ENCODE measurements at places on chromosomes 11 and 22. TPM values are rescaled to one million over a fixed set of nuclear protein-coding genes. Genes with fewer than 3 reads are reported as not detected.

POU2AF2 gene
- not detected for total RNA-seq

DNA sequence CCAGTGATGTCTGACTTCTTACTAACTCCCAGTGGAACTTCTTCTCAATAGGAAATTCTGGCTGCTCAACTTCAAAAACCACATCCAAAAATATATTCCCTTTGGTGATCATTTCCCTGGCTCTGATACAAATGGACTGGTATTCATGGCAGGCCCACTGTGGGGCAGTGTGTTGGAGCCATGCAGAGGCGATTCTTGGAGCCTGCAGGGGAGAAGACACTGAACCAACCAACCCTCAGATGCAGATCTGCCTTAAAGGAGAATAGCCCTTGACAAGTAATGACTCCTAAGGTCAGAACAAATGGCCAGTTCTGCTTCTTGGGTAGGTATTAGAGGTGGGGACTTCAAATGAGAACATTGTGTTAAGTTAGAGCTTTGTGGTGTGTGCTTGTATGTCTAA lies 12.2 kb downstream of the OR4D9 start:
- DNase-seq = no peak

DNA sequence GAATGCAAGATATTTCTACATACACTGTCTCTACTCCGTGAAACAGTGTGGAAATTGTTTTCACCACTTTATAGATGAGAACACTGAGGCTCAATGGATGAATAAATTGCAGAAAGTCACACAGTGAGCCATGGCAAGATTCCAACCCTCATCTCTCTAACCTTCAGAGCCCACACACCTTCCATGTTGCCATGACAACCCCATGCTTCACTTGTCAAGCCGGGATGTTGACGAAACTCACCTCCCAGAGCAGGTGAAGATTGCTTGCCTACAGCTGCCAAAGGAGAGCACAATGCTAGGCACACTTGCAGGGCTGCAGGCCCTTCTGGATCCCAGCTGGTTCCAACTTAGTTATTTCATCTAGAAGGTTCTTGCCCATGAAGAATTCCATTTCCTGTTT lies 71.4 kb upstream of the SEZ6L start:
- no peak for DNase-seq

- DNase-seq = no peak
Observed at GRCh38 chr11:45503311-45503710, 162.1 kb downstream of the CHST1 start.

DNA sequence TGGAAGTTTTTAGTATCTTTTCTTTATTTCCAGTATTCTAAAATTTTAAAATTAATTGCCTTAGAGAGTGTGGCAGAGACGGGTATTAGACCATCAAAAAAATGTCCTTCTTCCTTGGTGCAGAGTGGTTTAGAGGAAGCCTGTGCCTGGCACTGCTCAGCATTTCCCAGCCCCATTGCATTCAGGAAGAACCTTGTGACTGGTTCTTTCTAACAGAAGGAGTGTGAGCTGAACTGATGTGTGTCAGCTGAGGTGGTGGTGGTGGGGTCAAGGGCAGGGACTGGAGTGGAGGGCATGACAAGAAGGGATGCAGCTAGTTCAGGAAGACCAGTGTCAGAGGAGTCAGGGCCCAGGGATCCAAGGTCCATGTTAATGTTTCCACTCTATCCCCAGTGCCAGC lies 58.7 kb upstream of the FDX1 start:
- DNase-seq = no peak

DNA sequence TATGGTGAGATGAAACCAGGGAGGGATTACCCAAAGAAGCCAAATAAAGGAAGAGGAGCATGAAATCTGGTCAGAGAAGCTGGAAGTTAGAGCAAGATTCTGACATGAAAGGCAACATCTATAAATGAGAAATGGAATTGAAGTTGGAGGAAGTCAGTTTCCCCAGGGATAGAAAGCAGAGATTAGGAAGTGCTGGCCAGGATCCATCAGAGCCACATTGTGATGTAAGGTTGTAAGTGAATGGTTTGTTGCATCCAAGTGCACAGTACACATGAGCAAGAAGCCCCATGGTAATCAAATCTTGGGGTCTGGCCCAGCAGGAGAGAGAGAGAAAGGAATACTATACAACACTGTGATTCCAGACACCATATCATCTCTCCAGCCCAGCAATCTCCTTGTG lies 6.6 kb upstream of the NLRP10 start:
- no peak for DNase-seq

All from MCF 10A (cell line).